ENCODE measurements at places on chromosomes 1 and 21. TPM values are rescaled to one million over a fixed set of nuclear protein-coding genes. Genes with fewer than 3 reads are reported as not detected.

The ASB17 gene
- not detected for total RNA-seq

The LAMB3 gene
- total RNA-seq = 0.10 TPM

The SLC44A3 gene
- total RNA-seq = 3.8 TPM

- DNase-seq = no peak
Observed at GRCh38 chr1:227768125-227768439, 32.8 kb downstream of the SNAP47 start.

GRCh38 chr1:183907070-183907469 lies 102.2 kb downstream of the RGL1 start:
- DNase-seq = no peak
